ENCODE measurements at places on chromosomes 1 and 21. TPM values are rescaled to one million over a fixed set of nuclear protein-coding genes. Genes with fewer than 3 reads are reported as not detected.

Gene KRTAP11-1
- not detected for total RNA-seq

Gene CLCA1
- not detected for total RNA-seq

Gene VSIG8
- not detected for total RNA-seq

Gene RAB42
- total RNA-seq = not detected

Gene ZNF695
- 0.17 TPM for total RNA-seq

Gene MAST2
- total RNA-seq = 23.7 TPM

Gene SERPINC1
- total RNA-seq = not detected

Gene IL22RA1
- not detected for total RNA-seq

Gene OR2T1
- total RNA-seq = not detected

Gene ETNK2
- not detected for total RNA-seq

Gene PSMA5
- total RNA-seq = 211 TPM

Gene NBPF20
- total RNA-seq = 1.5 TPM

Gene TMEM82
- total RNA-seq = not detected

Gene LRRC3
- total RNA-seq = 2.9 TPM

Gene SELENON
- 8.2 TPM for total RNA-seq

Gene AGO1
- total RNA-seq = 25.7 TPM

Gene OR2L13
- not detected for total RNA-seq

Gene PLA2G2C
- 1.0 TPM for total RNA-seq

Gene SGIP1
- not detected for total RNA-seq
